Endothelial cell of umbilical vein (primary cell): ENCODE measurements at places on chromosomes 7 and 10. TPM values are rescaled to one million over a fixed set of nuclear protein-coding genes. Genes with fewer than 3 reads are reported as not detected.

- H3K36me3 ChIP-seq = no peaks in the 10 kb centered on the region
- no peak overlapping the region for H3K4me3 ChIP-seq
- no peak overlapping the region for H3K27ac ChIP-seq
- no peaks in the 10 kb centered on the region for H3K4me1 ChIP-seq
- DNase-seq = no peak
- H3K27me3 ChIP-seq = peaks cover 19% of the 10 kb centered on the region
Measured at GRCh38 chr10:45602082-45602730, 70.4 kb downstream of the ZFAND4 start.

DNA sequence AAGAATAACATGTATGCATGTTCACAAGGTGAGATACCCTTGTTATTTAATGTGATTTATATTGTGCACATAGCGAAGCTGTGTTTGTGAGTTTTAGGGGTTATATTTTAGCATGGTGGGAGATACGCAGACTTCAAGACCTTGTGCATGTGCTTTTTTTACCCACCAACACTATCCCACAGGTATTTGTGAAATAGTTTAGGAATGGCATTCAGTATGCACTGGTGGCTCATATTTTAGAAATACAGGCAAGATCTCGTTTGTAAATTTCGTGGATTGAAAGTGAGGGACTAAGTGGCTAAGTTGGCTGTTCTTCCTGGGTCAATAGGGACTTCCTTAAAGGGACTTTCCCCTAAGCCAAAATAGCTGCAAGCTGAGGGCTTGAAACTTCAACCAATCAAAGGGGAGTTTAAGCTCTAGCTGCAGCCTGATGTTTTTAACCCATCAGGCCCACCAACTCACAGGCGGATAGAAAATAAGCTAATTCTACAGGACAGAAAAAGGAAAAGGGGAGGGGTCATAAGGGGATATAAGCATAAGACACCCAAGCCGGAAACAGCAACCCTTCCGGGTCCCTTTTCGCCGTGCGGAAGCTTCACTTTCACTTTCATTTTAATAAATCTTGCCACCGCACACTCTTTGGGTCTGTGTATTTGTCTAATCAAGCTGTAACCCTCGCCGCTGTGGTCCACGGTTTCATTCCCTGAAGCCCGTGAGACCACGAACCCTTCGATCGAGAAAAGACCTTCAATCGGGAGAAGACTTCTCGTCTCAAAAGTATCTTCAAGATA lies 291.0 kb downstream of the GPR158 start:
- no peaks in the 10 kb centered on the region for H3K27me3 ChIP-seq
- no peak overlapping the region for H3K27ac ChIP-seq

DNA sequence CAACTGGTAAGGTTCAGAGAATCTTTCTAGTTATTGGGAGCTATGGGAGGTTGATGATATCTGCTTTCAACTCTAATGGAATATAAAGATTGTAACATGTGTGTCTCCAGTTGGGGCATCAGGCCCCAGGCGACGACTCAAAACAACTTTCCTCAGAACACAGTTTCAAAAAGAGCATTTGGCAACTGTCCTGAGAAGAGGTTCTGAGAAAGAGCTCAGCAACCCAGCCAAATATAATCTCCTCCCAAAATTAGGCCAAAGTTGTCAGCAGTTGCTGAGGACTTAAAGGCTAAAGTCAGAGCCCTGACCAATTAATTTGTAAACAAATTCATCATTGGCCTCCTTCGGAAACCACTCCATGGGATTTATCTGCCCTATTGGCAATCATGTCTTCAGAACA lies 251.1 kb upstream of the NFE2L3 start:
- no peaks in the 10 kb centered on the region for H3K36me3 ChIP-seq
- DNase-seq = no peak
- no peaks in the 10 kb centered on the region for H3K4me1 ChIP-seq
- H3K27me3 ChIP-seq = no peaks in the 10 kb centered on the region

Gene NRP1
- total RNA-seq = 245 and 306 TPM in 2 replicates

Gene KLHDC10
- total RNA-seq = 28.6 and 31.3 TPM in 2 replicates
